Inflammatory macrophage treated with lipopolysaccharide for 1 hour (primary cell): ENCODE measurements at places on chromosomes 3 and 15.

- no peak for DNase-seq
Observed at GRCh38 chr3:134328147-134328591, 46.1 kb downstream of the AMOTL2 start.

DNA sequence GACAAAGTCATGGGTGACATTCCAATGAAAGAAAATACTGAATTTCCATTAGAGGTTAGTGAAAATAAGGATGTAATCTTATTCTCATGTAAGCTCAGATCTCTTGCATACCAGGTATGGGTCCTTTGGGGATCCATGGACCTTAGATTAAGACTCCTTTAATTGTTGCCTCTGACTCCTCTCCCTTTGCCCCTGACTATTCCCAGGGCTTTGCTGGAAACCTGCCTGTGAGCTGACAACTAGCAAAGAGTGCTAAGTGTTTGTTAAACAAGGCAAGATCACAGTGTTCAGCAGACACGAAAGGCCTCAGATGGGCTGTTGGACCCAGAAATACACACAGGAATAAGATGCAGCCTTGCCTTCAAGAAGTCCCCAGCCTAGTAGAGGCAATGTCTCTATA is 32.1 kb downstream of the ACKR2 start:
- DNase-seq: no peak

GRCh38 chr15:47857776-47858167 is 140.5 kb downstream of the SEMA6D start:
- DNase-seq: no peak

DNA sequence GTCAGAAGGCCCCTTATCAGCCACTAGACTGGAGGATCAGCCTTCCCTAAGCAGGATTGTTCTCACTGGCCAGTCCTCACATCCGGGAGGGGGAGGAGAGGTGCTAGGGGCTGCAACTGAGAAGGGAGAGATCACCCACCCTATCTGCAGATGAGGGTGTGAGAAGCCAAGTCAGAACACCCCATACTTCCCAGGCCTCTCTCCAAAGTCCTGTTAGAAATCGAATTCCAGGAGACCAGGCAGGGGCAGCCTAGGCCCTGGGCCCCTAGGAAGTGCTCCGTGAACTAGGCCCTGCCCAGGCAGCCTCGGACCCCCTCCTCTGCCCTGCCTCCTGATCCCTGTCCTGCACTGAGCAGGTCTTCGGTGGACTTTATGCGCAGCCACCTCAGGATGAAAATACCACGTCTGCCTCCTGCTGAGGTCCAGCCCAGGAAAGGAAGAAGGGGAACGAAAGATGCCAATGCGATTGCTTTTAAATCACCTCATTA is 933 bp downstream of the DZIP1L start:
- DNase-seq: no peak

- DNase-seq: no peak
Observed at GRCh38 chr3:8205881-8206280, 295.7 kb upstream of the LMCD1 start.

- DNase-seq: peak; percentile 96
Observed at GRCh38 chr3:52243791-52244628, 1.5 kb upstream of the PPM1M start.

DNA sequence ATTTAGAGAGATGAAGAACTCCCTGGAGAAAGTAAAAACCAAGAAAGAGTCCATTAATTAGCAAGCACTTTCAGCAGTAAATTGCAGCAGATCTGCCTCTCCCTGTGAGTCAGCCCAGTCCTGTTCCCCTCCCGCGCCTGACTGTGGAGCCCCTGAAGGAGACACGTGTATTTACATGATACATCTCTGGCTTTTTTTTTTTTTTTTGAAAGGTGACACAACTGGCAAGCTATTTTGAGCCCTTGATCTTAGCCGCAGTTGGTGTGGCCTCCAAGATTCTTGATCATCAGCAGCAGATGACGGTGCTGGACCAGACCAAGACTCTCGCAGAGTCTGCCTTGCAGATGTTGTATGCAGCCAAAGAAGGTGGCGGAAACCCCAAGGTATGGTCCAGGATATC is 271.8 kb upstream of the TPM1 start:
- no peak for DNase-seq

DNA sequence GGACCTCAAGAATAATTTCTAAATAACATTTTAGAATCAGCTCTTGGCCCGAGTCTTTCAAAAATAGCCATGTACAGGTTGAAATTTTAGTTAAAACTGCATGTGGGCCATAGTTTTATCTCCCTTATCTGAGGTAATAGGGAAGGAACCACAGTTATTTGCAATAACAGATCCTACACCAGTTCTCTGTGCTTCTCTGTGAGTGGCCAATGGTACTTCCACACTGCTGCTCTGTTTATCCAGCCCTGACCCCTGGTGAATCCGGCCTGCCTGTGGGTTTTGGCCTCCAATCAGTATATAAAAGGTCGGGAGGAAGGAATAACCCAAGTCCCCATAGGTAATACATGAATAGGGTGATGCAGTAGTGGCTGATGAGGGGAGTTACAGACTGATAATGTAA is 48.0 kb upstream of the TNIK start:
- no peak for DNase-seq

GRCh38 chr3:58585994-58586393 is 8.8 kb upstream of the FAM107A start:
- no peak for DNase-seq

GRCh38 chr15:69337138-69337537 is 38.4 kb downstream of the PAQR5 start:
- no peak for DNase-seq

DNA sequence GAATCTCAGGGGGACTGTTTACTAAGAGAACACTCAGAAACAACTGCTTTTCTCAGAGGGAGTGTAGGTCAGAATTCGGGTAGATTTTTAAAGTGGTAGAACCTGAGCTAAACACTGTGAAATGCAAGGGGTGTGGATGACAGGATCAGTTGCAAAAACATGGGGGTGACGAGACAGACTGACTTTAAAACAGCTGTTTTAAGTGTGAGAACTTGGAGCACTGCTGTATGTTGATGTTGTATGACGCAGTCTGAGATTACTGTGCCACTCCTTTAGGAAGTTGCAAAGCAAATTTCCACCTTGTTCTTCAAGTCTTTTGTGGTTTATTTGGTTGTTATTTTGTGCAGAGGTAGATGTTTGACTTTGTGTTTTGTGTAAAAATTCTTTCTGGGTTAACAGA is 36.8 kb upstream of the DIPK2A start:
- no peak for DNase-seq

GRCh38 chr3:196997311-196997710 is 28.7 kb upstream of the PIGZ start:
- no peak for DNase-seq

- no peak for DNase-seq
Observed at GRCh38 chr15:93610944-93611343, 521.9 kb upstream of the RGMA start.

DNA sequence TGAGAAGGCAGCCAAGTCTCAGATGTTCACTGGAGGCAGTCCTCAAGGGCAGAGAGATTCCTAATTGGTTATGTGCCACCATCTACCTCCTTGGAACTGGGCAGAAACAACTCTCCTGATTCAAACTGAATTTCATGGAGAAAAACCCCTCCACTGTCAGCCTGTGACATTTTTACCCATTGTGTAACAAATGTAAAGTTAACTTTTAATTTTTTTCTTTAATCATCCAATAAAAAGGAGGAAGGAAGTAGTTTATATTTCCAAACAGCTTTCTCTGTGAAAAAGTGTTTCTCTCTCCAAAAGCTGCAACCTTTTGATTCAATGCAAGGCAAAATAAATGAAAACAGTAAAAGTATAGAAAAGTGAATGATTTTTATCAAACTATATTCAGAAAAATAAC is 510 bp upstream of the COLQ start:
- peak; percentile 31 for DNase-seq

DNA sequence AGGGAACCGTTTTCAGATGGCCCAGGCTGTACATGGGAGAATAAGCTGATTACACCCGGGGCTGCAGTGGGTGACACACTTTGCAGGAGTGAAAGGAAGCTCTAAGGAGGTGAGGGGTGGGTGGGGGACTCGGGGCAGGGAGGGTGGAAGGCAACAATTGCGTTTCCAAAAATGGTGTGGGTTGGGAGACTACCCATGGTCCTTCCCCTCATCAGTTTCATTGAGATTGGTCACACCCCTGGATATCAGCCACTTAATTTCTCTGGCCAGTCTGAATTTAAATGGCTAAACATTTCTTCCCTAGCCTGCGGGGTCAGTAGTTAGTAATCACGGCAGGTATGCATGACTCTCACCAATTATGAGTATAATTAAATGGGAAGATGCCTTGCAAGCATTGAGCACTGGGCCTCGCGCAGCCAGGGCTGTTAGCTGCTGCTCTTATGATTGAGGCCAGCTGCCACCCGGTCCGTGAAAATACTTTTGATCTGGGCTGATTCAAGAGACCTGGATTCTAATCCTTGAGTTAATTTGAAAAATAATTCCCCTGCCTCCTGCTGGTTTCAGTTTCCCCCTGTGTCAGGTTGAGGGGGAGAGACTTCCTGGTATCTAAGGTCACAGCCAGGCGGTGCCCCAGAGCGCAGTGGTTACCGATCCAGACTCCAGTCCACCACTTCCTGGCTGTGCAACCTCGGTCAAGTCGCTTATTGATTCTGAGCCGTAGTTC is 23.3 kb downstream of the SLC6A6 start:
- peak; percentile 78 for DNase-seq

DNA sequence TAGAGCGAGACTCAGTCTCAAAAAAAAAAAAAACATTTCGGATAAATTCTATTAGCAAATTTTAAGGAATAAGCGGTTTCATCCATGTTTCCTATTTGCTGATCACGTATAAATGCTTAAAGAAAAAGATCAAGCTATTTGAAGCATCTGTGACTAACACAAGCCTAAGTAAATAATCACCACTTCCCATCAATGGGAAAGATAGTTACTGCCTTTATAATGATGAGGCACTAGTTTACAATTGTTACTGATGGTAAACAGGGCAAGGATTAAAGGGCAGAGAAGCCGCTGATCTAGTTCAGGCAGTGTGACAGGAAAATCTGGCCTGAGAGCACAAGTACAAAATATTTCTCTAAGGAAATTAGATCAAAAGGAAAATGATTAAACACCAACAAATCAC is 13.7 kb downstream of the CLPX start:
- DNase-seq: no peak

DNA sequence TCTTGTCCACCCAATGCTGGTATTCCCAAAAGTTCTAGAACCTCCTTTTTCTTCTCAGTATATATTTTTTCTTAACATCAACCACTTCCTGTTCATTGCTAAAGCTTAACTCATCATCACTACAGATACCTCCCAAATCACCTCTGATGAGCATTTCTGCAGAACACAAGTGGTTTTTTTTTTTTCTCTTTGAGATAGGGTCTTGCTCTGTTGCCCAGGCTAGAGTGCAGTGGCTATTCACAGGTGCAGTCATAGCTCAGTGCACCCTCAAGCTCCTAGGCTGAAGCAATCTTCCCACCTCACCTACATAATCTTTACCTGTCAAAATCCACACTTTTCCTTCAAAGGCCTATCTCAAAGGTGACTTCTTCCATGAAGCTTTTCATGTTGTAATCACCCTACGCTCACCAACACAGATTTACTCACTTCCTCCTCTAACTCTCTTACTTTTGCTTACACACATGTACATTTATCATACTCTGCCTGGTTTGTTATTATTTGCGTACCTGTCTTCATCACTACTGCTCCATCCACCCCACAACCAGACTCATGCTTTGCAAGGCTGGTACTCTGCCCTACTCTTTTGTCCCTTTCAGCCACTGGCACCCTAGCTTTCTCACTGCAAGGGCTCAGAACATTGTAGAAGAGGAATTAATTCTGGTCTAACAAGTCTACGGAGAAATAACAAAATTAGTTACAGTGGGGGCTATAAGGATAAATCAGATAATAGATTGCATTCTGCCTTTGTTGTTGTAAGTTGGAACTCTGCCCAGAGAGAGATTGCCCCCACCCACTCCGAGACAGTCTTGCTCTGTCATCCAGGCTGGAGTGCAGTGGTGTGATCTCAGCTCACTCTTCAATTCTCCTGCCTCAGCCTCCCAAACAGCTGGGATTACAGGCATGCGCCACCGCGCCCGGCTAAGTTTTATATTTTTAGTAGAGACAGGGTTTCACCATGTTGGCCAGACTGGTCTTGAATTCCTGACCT is 27.5 kb downstream of the HERC1 start:
- DNase-seq: no peak

- DNase-seq: no peak
Observed at GRCh38 chr3:134068429-134068828, 38.7 kb upstream of the SLCO2A1 start.

DNA sequence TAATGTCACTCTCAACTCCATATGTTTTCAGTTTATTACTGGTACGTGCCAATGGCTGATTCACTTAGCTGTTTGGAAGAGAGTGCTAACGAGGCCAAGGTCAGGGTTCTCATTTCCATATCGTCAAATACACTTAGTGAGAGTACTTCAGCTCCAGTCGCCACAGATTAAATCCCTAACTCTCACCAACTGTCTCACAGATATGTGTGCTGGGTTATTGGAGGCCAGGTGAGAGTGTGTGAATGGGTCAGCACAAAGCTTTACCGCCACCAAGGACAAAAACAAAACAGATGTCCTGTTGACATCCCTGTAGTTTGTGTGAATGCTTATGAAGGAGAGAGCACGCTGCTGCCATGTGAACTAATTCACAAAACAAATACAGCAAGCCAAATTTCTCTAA is 133.5 kb upstream of the TBL1XR1 start:
- DNase-seq: no peak

- DNase-seq: no peak
Observed at GRCh38 chr3:140341203-140341602, 336.7 kb upstream of the TRIM42 start.

DNA sequence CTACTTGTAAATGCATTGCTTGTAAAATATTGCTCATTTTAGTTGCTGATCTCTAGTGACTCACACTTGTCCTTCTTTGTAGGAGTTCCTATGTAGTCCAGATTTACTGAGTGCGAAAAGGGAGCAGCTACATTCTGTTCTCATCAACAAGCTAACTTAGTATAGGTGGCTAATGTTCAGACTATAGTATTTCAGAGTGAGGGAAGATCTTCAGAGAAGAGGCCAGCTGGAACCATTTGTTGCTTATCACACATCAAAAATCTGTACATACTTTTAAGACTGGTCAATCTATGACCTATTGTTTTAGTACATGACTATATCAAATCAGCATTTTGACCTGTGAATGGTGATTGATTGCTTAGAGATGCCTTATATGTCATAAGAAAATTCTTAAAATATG is 71.3 kb upstream of the THSD4 start:
- DNase-seq: no peak

- DNase-seq: no peak
Observed at GRCh38 chr3:159150180-159150579, 348.3 kb downstream of the MFSD1 start.

GRCh38 chr3:113908133-113908532 is 39.7 kb upstream of the ZDHHC23 start:
- no peak for DNase-seq
